NCI-H1436 treated with DMSO at 0.1 percent for 48 hours (cell line): ENCODE measurements at places on chromosomes 13 and 19.
A peak's percentile ranks its signal among the peaks of the same experiment; 100 is the strongest.

GRCh38 chr13:111401755-111402154 lies 81.3 kb downstream of the TEX29 start:
- DNase-seq = no peak

DNA sequence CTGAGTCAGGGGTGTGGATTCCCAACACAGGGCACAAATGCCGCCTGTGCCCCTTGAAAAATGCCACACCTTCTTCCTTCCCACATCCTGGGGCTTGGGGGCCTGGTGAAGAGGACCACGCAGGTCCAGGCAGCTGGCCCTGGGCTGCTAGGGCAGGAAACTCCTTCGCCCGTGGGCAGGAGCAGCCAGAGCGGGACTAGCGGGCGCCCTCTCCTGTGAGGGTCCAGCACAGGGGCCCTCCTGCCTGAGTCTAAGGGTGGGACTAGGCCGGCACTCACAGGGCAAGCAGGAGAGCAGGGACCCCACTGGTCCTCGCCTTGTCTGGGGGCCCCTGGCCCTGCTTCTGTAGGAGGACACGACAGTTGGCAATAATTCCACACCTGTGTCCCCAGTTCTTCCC lies 7.5 kb upstream of the CEBPA start:
- no peak for DNase-seq

DNA sequence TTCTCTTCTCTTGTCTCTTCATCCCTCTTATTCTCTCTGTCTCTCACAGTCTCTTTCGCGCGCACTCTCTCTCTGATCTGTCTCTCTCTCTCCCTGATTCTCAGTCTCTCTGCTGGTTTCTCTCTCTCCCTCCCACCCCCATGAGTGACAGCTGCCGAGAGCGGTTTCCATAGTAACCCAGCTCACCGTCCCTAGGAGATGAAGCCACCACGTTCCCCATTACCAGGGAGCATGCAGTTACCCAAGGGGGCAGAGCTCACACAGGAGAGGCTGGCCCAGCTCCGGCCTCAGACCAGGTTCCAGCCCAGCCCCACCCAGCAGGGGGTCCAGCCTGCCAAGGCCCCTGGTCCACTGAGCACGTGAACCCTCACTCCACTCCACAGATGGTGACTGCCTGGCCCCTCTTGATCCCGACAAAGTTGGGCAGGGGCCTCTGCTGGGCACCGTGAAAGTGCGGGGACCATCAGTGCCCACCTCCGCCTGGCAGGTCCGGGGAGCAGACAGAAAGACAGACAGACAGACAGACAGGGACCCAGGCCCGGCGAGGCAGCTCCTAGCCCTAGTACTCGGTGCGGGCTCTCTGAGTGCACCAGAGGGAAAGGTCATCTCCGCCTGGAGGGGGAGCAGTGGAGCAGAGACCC lies 50.6 kb downstream of the CELF5 start:
- no peak for DNase-seq

DNA sequence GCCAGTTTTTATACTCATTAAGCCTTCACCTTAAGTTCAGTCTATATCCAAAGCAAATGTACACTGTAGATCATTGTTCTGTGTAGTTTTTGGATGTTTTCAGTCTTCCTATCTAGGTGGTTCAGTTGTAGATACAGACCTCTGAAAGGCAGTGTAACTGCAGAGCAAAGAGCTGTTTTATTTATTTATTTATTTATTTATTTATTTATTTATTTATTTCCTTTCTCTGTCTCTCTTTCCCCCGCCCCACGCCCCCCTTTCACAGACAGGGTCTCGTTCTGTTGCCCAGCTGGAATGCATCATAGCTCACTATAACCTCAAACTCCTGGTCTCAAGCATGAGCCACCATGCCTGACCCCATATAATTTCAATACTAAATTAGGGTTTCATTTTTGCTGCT lies 281.8 kb upstream of the KLHL1 start:
- DNase-seq = no peak

- peak; percentile 19 for DNase-seq
Measured at GRCh38 chr13:98507282-98507797, 69.6 kb downstream of the STK24 start.

GRCh38 chr19:19105365-19106055 lies 32.8 kb downstream of the TMEM161A start:
- DNase-seq = no peak

- no peak for DNase-seq
Measured at GRCh38 chr19:35293363-35293739, 1.4 kb downstream of the MAG start.

- DNase-seq = no peak
Measured at GRCh38 chr13:112896736-112897602, 72.0 kb upstream of the MCF2L start.

DNA sequence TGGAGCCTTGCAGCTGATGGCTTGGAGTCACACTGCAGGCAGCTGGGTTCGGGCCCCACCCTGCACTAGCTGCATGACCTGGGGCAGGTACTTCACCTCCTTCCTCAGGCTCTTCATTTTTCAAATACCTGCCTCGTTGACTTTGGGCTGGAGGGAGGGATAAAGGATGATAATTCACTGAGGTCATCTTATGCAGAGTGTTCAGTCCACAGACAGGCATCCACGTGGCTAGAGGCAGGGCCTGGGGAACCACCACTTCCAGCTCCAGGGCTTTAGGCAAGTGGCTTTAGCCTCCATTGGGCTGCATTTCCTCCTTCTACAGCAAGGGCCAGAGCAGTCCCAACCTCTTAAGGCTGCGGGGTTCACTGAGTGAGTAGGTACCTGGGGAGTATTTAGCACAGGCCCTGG lies 84.8 kb downstream of the SIPA1L3 start:
- no peak for DNase-seq

- no peak for DNase-seq
Measured at GRCh38 chr13:31121379-31122140, 40.1 kb downstream of the HSPH1 start.

DNA sequence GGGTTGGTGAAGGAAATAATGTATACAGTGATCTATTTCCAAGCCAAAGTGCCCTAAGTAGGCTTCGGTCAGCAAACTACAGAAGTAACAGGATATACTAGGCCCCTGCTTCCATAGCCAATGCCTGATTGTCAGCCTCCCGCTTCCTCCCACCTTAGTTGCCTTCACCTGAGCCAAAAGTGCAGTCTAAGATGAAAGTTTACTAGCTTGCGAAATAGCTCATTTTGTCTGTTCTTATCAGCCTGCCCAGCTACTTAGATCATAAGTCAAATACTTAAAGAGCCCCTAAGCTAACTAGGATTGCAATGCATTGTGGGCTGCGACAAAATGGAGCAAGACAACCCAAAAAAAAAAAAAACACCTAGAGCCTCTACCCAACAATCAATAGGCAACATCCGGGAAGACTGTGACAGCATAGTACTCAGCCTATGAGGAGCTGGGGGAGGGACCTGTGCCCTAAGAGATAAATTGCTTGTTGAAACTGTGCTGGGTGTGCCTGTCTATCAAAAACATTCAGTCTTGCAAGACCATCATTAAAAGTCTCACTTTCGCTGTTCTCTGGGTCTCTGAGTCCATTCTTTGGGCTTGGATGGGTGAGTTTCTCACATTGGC lies 454.7 kb upstream of the TSHZ3 start:
- no peak for DNase-seq
